ENCODE measurements at places on chromosomes 12 and 14.

DNA sequence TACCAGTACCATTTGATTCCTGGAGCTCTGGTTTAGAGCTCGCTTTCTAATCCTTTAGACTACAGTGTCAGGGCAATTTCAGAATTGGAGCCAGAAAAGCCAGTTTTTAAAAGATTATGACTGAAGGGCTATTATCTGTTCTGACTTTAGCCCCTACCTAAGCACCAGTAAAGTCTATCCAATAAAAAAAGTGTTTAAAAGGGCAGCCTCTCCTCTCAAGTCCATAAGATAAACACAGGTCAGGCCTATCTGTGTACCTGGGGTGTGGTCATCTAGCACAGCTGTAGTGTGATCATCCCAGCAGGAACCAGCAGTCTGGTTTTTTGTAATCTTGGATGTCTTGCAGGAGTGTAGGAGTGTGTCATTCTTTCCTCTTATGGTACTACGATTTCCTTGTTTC lies 6.6 kb downstream of the APPL2 start:
- no peak for DNase-seq

DNA sequence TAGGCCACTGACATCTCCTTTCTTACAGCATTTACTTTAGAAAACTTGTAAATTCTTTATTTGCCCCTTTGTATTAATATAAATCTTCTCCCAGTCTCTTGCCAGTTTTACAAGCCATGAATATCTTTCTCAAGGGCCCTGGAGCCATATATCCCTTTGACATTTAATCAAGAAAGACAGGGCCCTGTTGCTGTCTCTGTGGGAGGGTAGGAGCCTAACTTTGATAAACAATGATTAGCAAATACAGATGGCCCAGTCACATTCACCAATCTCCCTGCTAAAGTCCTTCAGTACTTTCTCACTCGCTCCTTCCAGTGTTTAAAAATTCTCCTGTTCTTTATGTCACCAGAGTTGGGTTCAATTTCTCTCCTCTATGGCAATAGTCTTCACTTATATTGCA lies 479.8 kb upstream of the USP15 start:
- no peak for DNase-seq

DNA sequence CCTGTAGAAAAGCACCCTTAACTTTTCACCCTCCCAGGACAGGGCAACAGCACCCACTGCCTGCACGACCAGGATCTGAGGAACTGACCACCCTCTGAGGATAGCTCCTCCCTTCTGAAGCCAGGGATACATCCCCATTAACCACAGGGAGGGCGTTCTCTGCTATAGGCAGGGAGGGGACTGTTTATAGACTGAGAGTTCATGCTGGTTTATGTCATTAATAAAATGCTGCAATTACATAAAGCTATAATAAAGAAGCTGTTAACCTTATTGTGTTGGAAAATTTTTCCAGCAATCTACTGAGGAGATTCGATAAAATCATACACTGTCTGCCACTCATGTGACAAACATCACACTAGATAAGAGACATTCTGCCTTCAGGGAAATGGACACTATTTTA lies 232.4 kb upstream of the SFSWAP start:
- no peak for DNase-seq

- peak; percentile 89 for DNase-seq
Measured at GRCh38 chr12:68538726-68539614, 71.7 kb upstream of the RAP1B start.

- no peak for DNase-seq
Measured at GRCh38 chr12:62194616-62195015, 65.6 kb upstream of the USP15 start.

- no peak for DNase-seq
Measured at GRCh38 chr14:30883508-30884294, 9.3 kb downstream of the COCH start.

DNA sequence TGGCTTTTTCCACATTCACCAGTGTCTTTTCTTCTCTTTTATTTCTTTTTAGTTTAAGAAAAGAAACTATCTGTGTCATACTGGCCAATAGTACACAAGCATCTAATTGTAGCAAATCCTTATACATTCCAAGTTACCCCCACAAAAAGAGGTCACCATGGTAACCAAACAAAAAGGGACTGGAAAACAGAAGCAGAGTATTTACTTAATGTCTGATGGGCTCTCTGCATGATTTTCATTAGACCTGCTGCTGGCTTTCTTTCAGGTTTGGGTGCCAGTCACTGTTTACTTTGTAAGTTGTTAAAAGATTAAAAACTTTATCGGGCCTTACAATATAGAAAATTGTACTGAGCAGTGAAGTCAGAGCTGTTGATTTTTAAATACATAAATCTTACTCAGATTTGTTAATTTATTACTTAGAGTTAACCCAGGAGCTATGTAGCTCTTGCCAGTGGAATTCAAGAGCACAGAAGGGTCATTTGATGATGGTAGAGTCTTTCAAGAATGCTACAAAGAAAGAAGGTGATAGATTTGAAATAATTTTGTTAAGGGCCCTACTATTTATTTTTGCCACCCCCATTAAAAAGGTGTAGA lies 123.9 kb downstream of the BRMS1L start:
- no peak for DNase-seq

DNA sequence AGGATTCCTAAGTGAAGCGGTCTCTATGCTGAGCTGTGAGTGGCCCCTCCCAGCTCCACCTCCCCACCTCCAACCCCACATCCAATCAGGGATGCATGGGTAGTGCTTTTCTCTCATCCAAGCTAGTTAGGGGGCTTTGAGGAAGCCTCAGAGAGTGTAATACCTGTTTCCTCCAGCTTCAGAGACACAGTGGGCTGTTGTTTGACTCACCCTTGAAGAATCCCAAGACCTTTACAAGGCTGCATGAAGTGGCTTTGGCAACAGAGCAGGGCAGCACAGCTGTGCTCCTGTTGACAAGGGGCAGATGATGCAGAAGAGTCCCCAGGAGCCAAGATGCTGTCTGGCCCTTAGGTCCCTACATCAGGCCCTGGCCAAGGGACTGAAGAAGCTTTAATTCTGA lies 27.1 kb upstream of the CLMN start:
- DNase-seq: no peak

DNA sequence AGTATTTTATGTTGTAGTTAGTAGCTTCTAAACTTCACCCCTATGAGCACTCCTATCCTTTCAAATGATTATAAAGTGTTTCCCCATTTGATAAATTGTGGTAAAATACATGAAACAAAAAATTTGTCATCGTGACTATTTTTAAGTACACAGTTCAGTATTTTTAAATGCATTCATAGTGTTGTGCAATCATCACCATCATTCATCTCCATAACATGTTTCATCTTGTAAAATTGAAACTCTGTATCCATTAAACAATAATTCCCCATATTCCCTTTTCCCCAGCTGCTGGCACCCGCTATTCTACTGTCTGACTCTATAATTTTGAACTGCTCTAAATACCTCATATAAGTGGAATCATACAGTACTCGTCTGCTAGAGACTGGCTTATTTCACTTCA lies 52.5 kb downstream of the ATP23 start:
- DNase-seq: no peak

GRCh38 chr12:43882578-43883178 lies 46.8 kb downstream of the TMEM117 start:
- peak; percentile 62 for DNase-seq

GRCh38 chr12:127780881-127781280 lies 486.1 kb upstream of the TMEM132C start:
- DNase-seq: no peak

DNA sequence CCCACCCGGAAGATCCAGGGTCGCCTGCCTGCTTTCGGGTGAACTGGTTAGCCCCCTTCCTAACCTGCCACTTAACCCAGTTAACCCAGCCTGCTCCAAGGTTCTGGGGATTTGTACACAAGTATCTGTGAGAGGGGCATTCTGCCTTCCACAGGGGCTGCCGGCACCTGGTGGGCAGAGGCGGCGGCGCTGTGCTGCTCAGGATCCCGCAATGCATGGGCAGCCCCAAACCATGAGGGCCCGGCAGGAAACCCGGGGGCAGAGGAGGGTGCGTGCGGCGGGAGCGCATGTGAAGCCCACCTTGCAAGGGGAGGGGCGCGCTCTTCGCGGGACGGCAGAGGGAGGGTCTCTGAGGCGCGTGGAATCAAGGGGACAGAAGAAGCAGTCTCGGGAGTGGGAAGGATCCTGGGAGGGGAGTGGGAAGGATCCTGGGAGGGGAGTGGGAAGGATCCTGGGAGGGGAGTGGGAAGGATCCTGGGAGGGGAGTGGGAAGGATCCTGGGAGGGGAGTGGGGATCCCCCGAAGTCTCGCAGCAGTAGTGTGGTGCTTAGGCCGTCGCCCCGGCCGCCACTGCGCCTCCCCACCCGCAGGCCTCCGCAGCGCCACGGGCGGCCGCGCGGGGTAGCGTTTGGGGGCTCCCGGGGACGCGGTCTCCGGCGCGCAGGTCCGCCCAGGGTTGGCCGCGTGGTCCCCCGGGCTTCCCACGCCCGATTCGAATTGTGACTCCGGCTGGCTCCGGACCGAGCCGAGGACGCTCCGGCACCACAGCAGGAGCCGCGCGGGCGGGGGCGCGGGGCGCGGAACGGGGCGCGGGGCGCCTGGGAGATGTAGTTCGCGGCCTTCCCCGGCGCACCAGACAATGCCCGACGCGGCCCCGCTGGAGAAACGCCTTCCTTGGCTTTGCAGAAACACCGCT lies 4.9 kb upstream of the MTA1 start:
- DNase-seq: peak; percentile 82

- peak; percentile 98 for DNase-seq
Measured at GRCh38 chr14:23062002-23062401, 4.7 kb upstream of the CDH24 start.

DNA sequence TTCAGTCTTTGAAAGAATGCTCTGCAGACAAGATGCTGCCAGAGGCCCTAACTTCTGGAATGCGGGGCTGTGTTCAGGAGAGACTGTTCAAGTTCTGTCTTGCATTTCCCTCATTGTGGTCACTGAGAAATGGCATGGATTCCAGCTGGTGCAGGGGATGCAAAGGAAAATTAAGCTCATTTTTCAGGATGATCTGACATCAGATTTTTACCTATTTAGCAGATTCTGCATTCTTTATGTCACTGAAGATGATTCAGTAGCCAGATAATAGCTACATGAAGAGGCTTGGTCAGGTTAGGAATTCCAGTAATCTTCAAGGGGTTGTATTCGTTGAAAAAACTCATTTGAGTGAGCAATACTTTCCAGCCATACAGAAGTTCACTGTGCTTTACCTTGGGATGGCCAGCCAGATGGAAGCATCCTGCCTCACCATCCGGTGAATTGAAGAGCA lies 16.1 kb upstream of the MFAP5 start:
- no peak for DNase-seq

DNA sequence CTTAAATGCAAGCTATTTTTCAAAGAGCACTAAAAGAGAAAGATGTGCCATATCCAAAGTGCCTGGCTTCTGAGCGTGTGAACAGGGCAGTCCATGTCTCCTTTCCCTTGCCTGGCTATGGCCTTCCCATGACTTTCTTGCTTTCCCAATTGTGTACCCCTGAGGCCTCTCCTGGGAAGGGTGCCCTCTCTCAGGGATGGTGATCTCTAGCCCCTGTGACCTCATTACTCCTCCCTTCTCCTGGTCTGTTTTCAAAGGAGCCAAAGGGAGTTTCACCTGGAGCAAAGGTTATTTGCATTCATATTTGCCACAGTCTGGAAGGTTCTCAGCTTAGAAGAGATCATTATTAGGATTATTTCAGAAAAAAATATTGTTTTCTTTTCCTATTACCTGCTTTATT lies 429.4 kb upstream of the TMTC1 start:
- DNase-seq: no peak

DNA sequence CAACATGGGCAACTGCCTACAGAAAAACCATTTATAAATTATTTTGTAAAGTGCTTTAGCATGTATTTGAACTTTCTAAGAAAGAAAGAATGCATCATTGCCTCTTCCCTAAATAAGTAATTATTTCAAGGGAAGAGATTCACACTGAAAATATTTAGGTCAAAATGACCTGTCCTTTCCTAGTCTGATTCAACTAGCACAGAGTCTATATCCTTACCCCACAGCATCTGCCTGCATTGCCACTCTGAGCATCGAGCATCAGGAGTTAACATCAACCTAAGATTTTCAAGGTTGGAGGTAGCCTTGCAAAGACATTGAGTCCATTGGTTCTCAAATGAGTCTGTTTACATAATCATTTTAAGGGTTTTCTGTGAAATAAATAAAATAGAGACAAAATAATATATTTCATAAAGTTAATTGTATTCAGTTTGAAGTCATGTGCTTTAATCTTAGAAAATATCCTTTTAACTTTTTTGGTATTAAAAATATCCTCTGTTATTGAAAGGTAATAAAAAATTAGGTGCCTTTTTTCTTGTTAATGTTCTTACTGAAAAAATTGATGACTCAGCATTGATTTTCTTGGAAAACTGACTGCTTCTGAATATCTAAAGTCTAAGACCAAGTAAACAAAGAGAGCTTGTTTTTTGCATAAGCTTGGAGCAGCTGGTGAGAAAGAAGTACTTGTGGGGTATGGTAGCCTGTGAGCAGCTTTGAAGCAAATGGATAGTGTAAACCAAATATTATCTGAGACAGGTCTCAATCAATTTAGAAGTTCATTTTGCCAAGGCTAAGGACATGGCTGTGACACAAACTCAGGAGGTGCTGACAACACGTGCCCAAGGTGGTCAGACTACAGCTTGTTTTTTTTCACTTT lies 269.0 kb upstream of the CLEC14A start:
- no peak for DNase-seq

GRCh38 chr12:131901431-131902331 lies 7.3 kb downstream of the ULK1 start:
- DNase-seq: no peak

GRCh38 chr12:80938397-80938796 lies 663 bp upstream of the LIN7A start:
- DNase-seq: no peak

GRCh38 chr12:72717036-72717435 lies 444.9 kb downstream of the TRHDE start:
- no peak for DNase-seq

Data from cardiac muscle cell (in vitro differentiated cells and primary cell).